ENCODE measurements at places on chromosomes 13 and 19.

- DNase-seq: no peak
Measured at GRCh38 chr19:35063940-35064818, 22.7 kb downstream of the HPN start.

DNA sequence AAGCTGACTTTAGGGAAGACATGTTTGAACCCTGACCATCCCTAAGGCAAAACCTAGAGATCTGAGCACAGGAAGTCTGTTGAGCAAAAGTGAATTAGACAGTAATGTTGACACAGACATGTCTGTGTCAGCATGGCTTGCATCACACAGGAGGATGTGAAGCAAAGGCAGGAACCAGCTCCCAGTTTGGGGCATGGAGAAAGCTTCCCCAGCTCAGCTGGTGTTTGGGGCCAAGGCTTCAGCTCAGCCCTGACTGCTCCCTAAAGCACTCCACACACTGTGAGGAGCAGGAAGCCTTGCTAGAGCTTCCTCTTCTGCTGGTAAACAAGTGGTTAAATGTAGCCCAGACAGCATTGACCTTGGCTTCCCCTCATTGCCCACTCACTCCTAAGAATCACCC is 153.8 kb upstream of the UBL3 start:
- DNase-seq: no peak

GRCh38 chr19:29390742-29391141 is 135.1 kb upstream of the VSTM2B start:
- no peak for DNase-seq

GRCh38 chr13:49134305-49134704 is 85.8 kb upstream of the MLNR start:
- no peak for DNase-seq

DNA sequence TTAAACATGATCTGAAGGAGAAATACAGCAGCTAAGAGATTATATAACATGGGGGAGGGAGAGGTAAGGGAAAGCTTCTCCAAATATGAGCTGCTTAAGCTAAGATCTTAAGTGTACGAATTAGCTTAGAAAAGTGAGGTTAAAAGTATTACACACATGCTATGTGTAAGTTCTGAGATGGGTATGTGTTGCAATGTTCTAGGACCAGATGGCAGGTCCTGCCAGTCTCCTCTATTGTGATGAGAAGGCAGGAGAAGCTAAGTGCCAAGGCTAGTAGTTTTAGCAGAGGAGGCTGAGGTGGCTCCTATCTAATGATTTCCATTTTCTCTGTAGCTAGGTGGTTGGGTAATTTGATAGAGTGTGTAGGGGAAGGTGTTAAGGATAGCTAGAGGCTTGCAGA is 57.6 kb downstream of the MICU2 start:
- no peak for DNase-seq

DNA sequence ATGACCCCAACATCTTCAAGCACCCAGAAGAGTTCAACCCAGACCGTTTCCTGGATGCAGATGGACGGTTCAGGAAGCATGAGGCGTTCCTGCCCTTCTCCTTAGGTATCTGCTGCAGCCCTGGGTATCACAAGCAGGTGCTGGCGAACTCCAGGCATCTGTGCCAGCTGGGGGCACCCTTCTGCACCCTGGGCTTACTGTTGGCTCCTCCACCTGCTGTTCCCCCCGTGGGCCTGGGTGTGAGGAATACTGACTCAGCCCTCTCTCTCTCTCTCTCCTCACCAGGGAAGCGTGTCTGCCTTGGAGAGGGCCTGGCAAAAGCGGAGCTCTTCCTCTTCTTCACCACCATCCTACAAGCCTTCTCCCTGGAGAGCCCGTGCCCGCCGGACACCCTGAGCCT is 13.0 kb downstream of the CYP2S1 start:
- DNase-seq: no peak

DNA sequence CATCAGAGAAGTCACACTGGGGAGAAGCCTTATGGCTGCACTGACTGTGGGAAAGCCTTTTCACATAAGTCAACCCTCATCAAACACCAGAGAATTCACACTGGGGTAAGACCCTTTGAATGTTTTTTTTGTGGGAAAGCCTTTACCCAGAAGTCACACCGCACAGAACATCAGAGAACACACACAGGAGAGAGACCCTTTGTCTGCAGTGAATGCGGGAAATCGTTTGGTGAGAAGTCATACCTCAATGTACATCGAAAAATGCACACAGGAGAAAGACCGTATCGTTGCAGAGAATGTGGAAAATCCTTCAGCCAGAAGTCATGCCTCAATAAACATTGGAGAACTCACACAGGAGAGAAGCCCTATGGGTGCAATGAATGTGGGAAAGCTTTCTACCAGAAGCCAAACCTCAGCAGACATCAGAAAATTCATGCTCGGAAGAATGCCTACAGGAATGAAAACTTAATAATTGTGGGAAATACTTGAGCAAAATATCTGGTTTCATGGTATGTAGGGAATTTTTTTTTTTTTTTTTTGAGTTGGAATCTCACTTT is 30.7 kb downstream of the ZNF793 start:
- DNase-seq: no peak

- peak; percentile 92 for DNase-seq
Measured at GRCh38 chr13:75219479-75220237, 262.3 kb downstream of the TBC1D4 start.

DNA sequence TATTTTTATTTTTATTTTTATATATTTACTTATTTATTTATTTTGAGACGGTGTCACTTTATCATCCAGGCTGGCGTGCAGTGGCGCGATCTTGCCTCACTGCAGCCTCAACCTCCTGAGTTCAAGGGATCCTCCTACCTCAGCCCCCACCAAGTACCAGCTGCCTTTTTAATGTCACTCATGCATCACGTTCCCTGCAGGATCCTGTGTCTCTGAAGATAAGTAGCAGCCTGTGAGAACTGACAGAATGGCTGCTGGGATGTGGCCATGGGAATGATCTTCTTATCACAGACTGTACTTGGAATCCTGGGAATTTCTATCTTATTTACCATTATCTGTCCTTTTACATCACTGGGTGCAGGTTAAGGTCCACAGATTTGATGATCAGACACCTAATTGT is 9.2 kb upstream of the ZNF761 start:
- no peak for DNase-seq

- no peak for DNase-seq
Measured at GRCh38 chr13:26758496-26759157, 2.0 kb downstream of the GPR12 start.

DNA sequence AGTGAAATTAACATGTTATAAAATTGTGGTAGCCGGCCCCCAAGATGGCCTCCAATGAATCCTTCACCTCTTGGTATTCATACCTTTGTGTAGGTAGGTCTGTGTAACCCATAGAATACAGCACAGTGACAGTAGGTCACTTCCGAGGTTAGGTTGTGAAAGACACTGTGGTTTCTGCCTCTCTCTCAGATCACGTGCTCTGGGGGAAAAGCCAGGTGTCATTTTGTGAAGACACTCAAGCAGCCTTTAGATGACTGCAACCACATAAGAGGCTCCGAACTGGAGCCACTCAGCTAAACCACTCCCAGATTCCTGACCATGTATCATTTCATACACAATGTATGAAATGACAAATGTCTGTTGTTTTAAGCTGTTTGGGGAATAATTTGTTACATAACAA is 9.8 kb upstream of the USPL1 start:
- no peak for DNase-seq

DNA sequence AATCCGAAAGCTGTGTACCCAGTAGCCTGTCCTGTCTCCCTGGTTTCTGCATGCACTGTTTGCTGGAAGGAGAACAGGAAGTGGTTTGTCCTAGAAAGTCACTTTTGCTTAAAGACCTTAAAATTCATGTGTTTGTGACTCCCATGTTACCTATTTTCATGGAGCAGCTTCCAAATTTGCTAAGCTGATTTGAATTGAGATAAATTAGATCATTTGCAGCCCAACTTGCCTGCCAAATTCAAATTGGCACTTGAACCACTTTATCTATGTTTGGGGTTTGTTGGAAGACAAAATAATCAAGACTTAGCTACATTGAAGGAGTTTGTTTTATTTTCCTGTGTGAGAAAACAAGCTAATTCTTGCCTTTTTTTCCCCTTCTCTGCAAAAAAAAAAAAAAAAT is 532.5 kb downstream of the DIAPH3 start:
- no peak for DNase-seq

DNA sequence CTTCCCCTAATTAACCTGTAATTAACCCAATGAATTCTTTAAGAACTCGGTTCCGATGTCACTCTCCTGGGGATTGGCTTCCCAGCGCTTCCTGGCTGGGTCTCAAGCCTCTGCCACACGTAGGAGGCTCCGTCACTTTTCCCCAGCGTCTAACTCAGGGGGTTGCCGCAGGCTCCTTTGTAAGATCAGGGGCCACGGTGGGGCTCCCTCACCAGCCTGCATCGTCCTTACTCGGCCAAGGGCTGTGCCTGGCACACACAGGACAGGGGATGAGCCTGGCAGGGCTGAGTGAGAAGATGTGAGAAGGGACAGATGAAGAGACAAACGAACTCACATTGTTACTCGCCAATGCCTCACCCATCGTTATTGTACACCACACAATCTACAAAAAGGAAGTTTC is 20.9 kb upstream of the ATP11A start:
- DNase-seq: no peak

GRCh38 chr13:70613295-70613694 is 505.0 kb upstream of the KLHL1 start:
- DNase-seq: no peak

DNA sequence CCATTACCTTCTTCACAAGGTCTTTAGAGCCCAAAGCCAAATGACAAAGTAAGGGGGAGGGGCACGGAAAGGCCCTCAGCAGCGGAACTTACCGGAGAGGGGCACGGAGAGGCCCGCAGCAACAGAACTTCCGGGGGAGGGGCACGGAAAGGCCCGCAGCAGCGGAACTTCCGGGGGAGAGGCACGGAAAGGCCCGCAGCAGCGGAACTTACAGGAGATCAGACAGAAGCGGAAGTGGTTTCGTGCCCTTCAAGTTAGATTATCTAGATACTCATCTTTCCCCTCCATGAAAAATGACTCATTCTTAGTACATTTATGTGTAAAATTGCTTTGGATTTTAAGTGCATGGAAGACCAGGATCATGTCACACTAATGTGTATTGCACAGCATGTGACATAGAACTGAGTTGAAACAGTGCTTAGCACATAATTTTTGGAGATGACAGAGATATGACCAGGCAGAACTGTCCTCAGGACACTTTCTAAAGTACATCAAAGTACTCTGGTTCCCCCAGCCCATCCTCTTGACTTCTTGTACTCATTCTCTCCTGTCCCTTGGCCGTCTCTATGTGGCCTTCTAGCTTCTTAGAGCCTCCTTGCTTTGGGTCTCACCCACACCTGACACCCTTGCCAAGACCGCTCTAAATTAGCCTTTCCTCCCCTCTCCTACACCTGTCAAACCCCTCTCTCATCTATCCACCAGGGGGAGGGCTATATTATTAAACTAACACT is 25.7 kb upstream of the TPTE2 start:
- no peak for DNase-seq

DNA sequence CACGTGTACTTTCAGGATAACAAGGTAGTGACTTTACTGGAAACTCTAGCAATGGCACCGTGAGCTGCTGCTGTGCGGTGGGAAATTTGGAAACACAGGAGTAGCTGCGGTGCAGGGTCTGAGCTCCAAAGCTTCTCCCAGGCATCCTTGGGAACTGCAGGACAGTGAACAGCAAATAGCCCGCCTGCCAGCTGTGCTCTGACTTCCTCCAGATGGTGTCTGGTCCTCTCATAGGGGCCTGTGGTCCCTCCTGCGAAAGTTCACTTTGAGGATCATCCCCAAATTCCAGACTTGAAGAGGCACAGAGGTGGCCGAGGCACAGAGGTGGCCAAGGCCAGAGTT is 287.3 kb upstream of the MAB21L1 start:
- no peak for DNase-seq

DNA sequence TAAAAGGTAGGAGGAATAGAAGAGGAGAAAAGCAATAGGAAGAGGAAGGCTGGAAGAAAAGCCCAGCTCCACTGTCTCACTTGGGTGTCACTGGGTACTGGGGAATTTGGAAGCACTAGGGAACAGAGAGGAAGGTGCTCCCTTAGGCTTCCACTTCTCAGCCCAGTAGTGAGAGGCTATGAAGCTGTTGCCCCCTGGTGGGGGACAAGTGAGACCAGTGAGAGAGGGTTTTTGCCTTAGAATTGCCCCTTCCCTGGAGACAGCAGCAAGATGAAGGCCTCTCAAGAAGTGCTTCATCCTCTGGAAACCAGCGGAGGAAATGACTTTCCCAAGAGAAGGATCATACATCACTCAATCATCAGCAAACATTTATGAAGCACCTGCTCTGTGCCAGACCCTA is 4.7 kb upstream of the ZNF606 start:
- DNase-seq: no peak

DNA sequence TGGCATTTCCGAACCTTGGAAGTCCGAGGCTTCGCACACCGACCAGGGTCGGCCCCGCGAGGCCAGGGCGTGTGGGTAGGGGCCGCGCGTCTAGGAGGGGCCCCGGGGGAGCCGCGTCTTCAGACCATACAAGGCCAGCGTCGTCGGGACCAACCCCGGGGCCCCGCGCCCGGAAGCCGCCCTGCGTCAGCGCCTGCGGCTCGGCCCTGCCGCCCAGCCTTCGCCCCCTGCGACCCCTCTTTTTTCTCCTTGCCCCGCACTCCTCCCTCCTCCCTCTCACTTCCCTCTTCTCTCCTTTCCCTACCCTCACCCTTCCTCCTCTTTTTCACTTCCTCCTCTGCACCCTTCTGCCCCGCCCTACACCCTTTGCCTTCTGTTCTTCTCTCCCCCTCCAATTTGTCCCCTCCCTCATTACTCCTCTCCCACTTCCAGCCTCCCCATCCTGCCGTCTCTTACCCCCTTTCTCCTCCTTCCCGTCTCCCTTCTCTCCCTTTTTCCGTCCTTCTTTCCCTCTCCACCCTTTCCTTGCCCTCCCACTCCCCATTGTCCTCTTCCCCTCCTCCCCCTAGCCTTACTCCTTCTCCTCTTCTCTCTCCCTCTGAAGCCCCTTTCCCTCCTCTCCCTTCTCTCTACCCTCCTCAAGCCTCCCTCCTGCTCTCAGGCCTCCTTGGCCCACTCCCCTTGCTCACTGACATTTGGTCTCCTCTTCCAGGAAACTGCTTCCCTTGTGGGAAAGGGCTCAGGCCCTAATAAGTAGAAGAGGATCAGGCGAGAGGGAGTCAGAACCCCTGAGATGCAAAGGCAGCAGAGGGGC is 2.2 kb upstream of the PLEKHG2 start:
- DNase-seq: peak; percentile 59

GRCh38 chr19:40054632-40055031 is 1.4 kb downstream of the ZNF780B start:
- DNase-seq: no peak

All from nephron progenitor cell (in vitro differentiated cells).